ENCODE measurements at places on chromosomes 16 and 17.

DNA sequence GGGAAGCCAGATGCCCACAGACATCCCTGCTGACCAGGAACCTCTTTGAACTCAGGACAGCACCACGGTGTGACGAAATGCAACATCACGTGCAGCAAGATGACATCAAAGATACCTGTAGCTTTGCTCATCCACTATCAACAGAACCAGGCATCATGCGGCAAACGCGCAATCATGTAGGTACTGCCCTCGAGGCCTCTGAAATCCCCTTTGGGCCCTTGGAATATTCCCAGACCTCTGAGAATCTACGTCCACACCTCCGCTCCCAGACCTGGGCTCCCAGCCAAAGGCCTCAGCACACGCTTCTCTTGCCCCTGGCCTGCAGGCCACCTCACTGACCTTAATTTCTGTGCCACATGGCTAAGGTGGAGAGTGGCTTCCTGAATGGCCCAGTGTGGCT is 7.3 kb downstream of the CX3CL1 start:
- DNase-seq = peak; percentile 35

DNA sequence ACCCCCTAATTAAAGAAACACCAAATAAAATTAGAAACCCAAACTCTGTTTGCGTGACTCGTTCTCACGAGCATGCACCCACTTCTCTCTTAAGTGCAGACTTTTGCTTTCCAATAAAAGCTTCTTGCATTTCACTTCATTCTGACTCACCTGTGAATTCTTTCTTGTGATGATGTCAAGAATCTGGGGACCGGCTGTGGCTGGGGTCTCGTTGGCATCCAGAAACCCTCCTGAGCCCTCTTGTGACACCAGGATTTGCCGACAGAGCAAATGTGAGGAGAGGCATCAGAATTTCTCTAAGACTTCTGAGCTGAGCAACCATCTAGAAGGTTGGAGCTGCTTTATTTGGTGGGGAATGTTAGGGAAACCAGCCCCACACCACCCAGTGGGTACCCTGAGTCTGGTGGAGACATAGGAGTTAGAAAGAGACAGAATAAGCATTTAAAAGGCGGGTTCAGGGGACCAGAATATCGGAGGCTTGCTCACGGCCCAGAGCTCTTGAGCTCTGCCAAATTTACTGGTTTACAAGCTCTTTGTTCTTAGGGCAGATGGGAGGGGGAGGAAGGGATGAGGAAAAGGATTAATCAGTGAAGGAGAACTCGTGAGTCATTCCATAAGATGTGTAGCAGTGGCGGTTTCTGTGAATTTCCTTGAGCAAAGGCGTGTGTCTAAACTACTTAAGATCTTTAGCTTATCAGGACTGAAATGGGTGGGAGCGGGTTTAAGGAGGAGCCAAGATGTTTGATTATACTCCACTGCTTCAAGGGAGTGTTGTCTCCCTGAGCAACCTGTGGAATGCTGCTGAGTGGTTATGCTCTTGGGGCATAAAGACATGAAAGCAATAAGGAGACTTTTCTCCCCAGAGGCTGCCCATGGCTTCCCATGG is 24.2 kb upstream of the TMC5 start:
- DNase-seq = peak; percentile 81

DNA sequence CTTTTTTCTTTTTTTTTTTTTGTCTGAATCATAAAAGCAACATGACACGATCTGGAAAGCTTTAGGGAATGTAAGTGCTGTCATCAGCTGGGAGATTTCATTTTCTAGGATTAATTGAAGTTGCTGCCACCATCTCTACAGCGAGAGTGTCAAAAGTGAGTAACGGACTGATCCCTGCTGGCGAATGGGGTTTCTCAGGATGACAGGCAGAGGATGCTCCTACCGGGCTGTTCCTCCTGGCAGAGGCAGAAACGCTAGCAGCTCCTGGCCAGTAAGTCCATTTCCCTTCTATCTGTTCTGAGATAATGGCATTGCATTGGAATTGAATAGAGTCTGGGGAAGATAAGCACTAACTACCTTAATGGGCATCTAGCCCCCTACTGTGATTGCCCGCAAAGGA is 80.5 kb upstream of the KIFC3 start:
- DNase-seq = no peak

DNA sequence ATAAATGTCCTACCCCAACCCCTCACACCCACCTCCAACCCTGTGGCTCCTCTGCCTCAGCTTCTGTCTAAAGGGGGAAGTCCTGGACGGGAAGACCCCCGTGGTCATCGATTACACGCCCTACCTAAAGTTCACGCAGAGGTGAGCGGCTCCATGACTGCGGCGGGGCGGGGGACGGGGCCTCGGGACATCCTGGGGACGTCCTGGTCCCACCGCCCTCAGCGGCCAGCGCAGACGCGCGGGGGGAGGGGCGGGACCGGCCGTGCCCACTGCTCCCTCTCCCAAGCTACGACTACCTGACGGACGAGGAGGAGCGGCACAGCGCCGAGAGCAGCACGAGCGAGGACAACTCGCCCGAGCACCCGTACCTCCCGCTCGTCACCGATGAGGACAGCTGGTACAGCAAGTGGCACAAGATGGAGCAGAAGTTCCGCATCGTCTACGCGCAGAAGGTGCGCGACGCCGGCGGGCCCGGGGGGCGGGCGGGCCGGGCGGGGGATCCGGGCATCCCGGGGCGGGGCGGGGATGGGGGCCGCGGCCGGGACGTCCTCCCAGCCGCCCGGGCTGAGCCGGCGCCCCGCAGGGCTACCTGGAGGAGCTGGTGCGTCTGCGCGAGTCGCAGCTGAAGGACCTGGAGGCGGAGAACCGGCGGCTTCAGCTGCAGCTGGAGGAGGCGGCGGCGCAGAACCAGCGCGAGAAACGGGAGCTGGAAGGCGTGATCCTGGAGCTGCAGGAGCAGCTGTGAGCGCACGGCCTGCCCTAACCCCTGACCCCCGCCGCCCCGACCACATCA is 6.7 kb downstream of the RUNDC3A start:
- peak; percentile 72 for DNase-seq

DNA sequence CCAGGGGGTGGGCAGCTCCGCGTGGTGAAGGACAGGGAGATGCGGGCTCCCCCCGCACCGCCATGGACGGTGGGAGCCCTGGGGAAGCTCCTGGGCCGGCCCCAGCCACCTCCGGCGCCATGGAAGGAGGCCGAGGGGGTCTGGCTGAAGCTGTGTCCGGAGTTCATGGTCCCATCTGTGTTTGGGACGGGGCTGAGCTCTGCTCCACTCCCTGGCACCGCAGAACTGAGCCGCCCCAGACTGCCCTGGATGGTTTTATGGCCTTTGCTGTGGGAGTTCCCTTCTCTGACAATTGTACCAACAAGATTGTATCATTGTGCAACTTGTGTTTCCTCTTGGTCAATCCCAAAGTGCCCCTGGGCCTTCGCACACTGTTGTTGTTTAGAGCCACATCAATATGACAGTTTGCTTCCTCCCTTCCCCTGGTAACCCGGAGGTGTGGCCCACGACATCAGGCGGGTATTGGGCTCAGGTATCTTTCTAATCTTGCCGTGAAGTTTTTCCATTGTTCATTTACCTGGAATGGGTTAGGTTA is 942 bp downstream of the KRT23 start:
- peak; percentile 83 for DNase-seq
